ENCODE measurements at places on chromosomes 5 and 9.
A peak's percentile ranks its signal among the peaks of the same experiment; 100 is the strongest.

DNA sequence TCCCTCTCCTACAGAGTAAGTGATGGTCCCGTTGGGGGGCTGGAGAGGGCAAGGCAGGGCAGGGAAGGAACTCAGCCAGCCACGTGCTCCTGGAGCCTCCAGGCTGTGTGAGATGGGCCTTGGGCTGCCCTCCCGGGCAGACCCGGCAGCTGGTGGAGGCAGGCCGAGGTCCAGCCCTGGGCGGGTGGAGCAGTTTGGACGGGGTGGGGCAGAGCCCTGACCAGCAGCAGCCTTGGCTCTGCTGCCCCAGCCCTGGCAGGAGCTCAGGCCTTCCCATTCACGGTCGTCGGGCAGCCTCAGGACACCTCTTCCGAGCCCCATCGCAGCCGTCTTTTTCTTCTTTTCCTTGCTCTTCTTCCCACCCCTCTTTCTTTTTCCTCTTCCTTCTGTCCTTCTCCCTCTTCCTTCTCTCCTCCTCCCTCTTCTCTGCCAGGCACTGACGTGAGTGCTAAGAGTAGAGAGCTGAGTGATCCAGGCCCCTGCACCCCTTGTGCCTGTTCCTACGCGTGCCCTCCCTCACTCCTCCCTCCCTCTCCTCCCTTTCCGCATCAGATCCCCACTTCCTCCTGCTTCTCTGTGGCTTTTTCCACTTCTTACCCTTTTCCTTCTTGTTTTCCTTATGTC lies 42.8 kb downstream of the AMBP start:
- DNase-seq: no peak

DNA sequence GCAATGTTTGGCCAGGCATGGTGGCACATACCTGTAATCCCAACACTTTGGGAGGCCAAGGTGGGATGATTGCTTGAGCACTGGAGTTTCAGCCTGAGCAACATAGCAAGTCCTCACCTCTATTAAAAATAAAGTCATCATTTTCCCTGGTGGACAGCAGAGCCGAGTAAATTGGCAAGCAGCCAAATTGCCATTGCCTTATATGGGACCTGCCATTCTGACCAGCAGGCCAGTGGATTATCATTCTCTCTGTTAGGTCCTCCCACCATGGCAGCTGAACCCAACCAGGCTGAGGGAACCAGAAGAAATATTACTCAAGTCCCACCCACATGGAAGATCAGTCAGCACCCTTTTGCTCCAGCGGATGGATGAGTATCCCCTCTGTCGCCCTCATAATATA lies 1829.9 kb downstream of the EFNA5 start:
- DNase-seq: peak; percentile 22

DNA sequence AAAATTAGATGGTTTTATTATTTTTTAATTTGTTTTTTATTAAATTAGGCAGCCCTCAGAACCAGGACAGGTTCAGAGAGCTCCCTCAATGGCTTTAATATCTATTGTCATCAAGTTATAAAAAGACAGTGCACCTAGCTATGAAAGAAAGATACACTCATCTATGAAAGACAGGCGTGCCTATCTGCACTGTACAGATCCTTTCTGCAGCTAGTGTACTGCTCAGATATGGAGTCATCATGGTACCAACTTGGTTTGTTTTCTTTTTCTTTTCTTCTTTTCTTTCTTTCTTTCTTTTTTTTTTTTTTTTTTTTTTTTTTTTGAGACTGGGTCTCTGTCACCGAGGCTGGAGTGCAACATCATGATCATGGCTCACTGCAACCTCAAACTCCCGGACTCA lies 54.8 kb upstream of the GPBP1 start:
- DNase-seq: no peak

DNA sequence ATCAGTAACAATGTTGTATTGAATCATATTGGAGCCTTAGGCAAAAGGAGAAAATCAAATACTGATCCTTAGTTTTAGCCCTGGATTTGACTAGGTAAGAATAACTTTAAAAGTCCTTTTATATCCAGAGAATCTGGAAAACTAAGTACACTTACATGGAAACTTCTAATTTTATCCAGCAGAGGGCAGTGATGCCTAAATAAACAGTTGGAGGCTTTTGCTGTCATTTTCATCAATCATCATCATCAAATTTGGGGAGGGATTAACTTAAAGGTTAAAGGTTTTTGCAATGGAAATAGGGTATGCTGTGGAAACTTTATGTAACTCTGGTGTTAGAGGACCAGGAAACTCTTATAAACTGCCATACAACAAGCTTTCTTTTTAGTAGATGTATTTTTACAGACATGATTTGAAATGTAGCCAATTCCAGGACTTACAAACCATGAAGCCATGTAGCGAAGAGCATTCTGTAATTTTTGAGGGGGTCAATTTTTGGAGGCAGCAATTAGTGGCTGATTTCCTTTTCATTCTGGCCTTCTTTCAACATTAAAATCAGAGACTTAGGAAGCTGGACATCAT lies 112.7 kb downstream of the OSTF1 start:
- DNase-seq: peak; percentile 25

DNA sequence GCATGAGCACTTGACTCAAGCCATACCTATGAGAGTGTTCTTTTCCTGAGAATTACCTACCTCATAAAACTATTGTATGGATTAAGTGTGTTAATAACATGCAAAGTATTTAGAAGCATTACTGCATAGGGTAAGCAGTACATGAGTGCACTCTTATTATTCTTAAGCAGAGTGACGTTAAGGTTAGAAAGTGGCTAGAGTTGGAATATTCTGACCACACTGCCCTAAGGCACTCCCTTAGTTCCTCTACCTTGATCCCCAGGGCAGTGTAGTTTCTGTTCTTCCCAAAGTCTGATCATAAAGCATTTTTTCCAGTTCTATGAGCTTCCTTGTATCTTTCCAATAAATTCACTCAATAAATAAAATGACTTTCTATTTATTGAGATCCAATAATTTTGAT lies 189.2 kb downstream of the PCSK1 start:
- DNase-seq: no peak

DNA sequence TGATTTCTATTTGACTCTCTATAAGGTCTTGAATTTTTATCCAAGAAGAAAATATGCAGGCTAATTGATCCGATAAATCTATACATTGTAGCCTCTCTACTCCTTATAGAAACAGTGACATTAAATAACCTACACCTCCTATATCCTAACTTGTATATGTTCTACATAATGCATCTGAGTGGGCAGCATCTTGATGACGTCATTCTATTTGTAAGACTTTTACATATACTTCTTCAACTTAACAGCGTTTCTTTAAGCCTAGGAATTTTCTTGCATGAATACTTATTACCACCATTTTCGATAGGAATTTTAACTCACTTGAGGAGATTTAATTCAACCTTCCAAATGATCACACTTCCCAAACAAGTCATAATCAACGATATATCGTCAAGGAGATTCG lies 869.0 kb downstream of the PTPRD start:
- no peak for DNase-seq

DNA sequence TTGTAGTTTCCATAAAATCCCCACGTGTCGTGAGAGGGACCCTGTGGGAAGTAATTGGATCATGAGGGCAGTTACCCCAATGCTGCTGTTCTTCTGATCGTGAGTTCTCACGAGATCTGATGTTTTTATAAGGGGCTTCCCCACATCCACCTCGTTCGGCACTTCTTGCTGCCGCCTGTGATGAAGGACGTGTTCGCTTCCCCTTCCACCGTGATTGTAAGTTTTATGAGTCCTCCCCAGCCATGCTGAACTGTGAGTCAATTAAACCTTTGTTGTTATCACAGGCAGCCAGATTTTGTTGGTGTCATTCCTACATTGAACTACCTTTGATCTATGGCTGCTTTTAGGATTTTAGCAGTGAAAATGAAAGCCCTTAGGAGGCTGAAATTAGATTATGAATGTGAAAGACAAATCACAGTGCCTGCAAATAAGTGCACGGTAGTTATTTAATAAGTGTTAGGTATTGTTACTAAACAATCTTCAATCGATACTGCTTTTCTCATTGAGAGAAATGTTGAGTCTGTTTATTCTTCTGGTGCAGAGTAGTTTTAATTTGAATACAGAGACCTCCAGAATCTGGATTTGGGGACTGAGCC lies 68.0 kb upstream of the C6 start:
- no peak for DNase-seq

DNA sequence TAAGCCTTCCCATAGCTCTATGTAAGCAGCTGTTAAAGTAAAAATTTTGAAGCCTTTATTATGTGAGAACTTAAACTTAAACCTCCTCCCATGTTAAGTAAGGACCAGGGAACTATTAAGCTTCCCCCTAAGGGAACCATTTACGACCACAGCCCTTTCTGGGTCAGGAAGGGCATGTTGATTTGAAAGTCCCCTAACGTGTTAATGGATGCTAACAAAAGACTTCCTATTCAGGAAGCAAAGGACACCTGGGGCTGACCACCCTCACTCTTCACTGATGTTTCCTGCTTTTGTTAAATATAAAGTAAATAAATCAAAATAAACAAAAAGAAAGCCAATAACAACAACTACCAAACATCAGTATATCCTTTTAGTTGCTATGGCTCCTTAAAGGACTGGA lies 170.6 kb upstream of the RFX3 start:
- no peak for DNase-seq

GRCh38 chr9:90801973-90802322 lies 329 bp downstream of the SYK start:
- DNase-seq: peak; percentile 26

DNA sequence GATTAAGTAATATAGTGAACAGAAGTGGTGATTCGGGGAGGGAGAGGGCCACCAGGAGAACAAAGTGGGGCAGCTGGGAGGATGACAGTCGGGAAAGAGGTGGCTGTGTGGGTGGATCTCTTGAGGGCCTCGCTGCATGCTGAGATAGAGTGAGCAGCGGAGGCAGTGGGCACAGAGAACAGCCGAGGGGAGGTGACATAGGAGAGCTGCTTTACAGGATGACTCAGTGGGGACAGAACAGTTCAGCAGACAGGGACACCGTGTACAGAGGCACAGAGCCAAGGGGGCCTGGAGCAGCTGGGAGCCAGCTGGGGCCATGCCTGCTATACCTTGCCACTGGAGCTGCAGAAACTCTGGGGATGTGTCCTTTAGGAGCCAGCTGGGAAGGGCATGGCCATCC lies 273.9 kb downstream of the GADD45G start:
- no peak for DNase-seq
